Skeletal muscle cell (primary cell): ENCODE measurements at places on chromosomes 7 and 10.
A peak's percentile ranks its signal among the peaks of the same experiment; 100 is the strongest.

- no peak for DNase-seq
Measured at GRCh38 chr10:110421512-110422138, 76.1 kb upstream of the DUSP5 start.

- DNase-seq = no peak
Measured at GRCh38 chr7:148456351-148456750, 134.2 kb upstream of the C7orf33 start.

- DNase-seq = no peak
Measured at GRCh38 chr10:26468700-26469099, 30.6 kb downstream of the APBB1IP start.

GRCh38 chr7:49432254-49432653 lies 341.2 kb upstream of the VWC2 start:
- DNase-seq = no peak

DNA sequence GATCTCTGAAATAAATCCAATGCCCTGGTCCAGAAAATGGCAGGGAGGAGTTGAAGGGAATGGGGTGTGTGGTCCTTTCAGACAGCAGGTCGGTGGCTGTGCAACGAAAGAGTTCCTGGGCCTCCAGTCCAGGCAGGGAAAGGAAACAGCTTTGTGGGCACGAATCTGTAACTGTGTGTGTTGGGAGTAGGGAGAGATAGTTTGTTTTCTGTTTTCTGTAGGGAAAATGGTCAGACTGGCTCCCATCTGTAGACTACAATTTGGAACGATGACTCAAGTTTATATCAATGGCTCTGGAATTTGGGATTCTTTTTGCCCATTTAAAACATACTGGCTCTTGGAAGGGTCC lies 2.6 kb upstream of the HOXA9 start:
- no peak for DNase-seq

DNA sequence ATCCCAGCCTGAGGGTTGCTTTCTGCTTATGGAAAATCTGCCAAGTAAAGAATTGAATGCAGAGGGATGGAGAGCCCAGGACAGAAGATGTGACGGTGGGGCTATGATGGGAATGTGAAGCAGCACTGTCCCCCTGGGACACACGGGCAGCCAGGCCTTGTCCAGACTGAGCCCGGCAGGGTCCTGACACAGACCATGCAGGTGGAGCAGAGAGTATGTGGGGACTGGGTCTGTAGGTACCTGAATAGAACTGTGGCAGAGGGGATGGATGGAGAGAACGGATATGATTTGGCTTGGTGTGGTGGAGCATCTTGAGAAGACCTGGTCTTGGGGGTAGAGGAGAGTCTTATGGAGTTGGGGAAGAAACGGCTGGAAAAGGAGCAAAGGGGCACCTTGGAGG lies 732 bp upstream of the LRRC18 start:
- no peak for DNase-seq

- no peak for DNase-seq
Measured at GRCh38 chr10:84076540-84077195, 62.6 kb upstream of the GHITM start.

- DNase-seq = peak; percentile 58
Measured at GRCh38 chr10:89062861-89063260, 72.3 kb downstream of the FAS start.

GRCh38 chr10:112628951-112629609 lies 182.1 kb downstream of the VTI1A start:
- no peak for DNase-seq

GRCh38 chr10:6054884-6055283 lies 7.3 kb downstream of the IL2RA start:
- DNase-seq = no peak

DNA sequence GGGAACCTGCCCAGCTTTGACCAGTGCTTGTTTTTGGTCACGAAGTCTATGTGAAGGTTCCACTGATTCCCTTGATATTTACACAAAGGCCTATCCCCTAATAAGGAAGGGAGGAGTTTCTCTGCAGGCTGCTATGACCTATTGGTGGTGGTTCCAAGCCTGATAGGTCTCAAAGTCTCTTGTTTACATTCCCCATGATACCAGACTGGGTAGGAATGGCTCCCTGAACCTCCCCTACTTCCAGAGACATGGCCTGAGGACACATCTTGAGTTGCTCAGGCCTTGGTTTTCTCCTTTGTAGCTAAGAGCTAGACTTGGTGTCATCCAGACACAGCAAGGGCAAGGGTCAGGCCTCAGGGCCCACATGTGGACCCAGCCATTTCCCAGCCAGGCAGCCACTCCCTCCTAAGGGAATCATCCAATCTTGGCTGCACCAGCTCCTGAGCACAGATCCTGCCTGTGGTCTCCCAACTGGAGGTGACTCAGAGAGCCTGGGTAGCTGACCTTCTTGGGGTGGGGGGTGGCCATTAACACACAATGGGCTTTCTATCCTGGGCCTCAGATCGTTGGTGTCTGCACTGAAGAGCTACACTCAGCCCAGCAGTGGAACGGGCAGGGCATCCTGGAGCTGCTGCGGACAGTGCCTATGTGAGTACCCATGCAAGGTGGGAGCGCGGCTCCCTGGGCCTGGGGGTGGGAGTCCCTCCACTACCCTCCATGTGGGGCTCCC lies 51.0 kb upstream of the TRIM8 start:
- DNase-seq = no peak

DNA sequence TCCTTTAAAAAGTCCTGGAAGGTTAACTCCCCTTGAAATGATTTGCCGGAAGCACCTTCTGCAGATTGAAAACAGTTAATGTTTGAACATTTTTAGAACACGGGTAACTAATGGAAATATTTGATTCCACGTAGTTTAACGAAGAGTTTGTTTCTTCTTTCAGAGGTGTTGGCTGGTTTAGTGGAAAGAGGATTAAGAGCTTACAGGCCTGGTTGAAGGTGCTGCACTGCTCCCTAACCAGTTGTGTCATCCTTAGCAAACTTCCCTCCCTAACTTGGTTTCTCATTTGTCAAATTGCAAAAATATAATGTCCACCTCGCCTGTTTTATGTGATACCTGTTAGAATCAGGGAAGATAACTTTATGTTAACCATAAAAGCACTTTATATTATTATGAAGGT lies 243.0 kb upstream of the FZD8 start:
- DNase-seq = no peak

GRCh38 chr10:62632071-62632809 lies 172.3 kb upstream of the ADO start:
- no peak for DNase-seq

GRCh38 chr10:70969188-70969587 lies 80.8 kb upstream of the PCBD1 start:
- DNase-seq = no peak

DNA sequence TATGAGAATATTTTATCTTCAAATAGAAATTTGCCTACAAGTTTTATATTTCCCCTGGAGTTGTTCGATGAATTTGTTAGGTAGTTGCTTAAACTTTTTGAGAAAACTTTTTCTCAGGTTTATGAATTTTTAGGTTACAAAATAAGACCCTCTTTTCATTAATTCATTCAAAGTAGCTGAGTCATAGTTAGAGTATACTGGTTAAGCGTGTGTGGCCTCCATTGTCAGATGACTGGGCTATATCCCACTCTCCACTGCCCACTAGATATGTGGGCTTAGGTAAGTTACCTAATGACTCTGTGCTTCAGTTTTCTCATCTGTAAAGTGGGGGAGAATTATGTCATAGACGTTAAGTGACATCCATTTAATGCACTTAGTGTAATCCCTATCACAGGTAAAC lies 1.0 kb downstream of the ASB15 start:
- no peak for DNase-seq

DNA sequence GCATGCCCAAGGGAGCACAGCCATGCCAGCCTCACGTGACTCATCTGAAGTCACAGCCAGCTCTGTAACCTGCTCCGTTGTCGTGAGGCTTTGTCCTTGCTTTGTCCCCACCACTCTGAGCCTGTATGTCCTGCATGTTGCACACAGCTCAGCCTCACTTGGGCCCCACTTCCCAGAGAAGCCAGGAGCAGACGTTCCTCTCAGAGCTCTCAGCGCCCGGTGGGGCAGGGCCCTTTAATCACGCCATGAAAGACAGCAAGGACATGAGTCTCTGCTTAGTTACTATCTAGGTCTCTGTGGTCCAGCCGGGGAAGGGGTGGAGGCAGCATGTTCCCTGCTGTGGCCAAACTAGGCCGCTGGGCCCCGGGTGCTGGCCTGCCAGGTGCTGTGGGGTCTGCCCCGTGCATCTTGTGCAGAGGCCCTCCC lies 127.4 kb upstream of the FAM20C start:
- DNase-seq = no peak

GRCh38 chr10:2891770-2892124 lies 175.6 kb upstream of the PFKP start:
- DNase-seq = no peak

DNA sequence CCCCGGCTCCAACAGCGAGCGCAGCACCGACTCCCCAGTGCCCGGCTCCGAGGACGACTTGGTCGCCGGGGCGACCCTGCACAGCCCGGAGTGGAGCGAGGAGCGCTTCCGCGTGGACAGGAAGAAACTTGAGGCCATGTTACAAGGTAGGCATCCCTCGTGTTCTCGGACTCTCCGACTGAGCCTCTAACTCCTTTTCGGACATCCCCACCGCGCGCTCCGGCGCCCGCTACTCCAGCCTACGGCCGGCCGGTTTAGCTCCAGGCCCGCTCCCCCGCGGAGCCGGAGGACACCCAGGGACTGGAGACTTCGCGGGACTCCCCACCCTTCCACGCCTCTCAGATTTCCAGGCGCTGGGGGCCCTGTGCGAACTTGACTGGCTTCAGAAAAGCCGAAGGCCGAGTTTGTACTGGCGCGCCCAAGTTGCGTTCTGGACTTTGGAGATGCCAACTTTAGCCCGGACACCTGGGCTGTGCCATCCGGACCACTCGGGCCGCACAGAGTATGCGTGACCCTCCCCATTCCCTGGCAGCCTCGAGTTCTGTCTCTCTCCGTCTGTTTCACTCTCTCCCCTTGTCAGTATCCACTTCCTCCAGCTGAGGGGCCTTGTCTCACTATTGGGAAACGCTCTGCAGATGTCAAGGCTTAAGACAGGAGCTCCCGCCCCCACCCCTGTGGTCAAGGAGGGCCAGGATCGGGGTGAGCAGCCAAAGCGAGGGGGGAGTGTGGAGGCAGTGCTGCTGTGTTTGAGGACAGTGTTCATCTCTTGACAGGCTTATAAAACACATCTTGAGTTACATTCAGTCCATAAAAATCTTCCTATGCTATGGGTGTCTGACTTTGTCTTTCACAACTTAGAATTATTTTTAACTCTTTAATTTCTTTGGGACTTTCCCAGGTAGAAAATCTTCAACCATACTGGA lies 777 bp downstream of the BICC1 start:
- peak; percentile 62 for DNase-seq

DNA sequence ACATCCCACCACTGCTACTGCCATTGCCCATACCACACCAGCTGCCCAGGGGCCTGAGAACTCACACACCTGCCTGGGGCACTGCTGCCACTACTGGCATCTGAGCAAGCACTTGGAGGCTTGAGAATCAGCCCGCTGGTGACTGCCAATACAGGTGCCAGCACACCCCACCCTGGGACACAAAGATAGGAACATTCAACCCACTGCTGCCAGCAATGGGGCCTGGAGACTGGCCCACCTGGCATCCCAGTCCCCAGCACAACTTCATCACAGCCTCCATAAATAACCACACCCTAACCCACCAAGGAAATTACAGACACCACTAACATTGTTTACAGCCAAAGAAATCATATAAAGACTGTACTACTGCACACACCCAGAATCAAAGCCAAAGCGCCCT lies 115.9 kb downstream of the SLC16A9 start:
- no peak for DNase-seq

GRCh38 chr10:75097666-75098285 lies 13.7 kb upstream of the SAMD8 start:
- DNase-seq = no peak

- DNase-seq = no peak
Measured at GRCh38 chr7:128884561-128885369, 22.1 kb downstream of the ATP6V1F start.

DNA sequence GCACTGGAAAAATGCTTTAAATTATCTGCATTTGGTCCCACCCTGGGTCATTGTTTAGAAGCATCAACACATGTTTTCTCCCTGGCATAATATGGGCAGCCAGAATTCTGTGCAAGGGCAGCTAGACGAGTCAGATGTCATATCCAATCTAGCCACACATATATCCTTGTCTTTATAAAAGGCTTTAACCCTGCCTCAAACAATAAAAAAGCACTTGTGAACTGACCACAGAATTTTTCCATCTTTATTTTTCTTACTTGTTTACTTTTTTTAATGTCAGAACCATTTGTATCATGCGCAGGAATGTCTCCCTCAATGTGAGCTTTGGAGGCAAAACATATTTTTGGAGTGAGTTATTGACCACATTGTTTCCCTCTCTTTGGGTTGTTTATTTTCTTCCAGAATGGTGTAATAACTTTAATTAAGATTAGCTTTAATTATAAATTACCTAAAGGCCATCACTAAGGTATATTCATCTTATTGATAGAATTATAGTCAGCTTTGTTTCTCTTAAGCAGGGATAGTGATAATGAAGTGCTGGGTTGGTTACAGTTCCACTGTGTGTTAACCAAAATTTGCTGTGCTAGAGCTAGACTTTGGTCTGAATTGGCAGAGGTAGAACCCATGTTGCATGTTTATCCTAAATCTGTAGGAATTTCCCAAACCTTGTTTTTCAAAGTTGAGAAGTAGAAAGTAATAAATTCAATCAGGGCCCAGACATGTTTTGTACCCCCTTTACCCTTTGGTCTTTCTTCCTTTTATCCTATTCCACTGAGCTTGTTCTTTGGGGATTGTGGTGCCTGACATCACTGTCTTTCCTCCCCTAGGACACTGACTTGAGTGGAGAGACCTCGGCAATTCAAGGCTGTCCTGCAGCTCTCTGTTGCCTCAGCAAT lies 1078.4 kb downstream of the KCNMA1 start:
- no peak for DNase-seq

DNA sequence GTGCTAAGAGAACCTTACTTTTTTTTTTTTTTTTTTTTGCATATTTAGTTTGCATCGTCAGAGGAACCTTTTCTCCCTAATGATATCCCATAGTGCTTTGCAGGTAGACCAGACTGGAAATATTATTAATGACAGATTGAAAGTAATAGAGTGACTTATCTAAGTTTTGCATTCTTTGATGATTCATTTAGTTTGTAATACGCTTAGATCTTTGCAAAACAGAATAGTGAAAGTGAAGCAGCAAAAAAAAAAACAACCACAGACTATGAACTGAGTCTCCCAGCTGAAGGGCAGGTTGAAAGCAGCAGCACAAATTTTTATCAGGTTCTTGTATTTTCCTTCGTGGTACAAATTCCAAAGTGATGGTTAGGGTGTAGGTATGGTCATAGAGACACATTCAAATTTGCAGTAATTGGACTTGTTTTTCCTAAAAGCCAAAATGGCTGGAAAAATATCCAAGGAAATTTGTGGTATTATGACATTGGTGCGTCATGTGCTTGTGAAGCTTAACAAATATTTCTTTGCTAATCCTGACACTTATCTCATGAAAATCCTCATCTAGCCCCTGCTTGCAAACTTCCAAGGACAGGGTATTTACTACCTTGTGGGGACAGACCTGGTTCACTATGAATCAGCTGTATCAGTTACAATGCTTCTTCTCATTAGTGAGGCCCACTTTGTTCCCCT lies 81.8 kb upstream of the CREB5 start:
- DNase-seq = no peak

DNA sequence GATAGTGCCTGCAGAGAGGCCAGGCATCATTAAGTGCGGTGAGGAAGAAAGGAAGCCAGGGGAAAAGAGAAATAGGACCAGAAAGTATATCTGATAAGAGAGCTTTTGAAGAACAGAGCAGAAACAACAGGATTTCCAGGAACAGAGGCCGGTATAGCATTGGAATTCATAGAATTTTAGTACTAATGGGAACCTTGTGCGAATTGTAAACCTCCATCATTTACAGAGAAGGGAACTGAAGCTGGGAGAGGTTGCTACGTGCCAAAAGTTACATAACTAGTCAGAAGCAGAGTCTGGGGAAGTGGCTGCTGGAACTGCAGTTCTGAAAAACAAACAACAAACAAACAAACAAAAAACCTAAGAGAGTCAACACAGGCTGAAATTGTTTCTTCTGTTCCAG lies 5.4 kb upstream of the ZMYND11 start:
- no peak for DNase-seq
